Right cardiac atrium (tissue), 5 donors: ENCODE measurements at places on chromosomes 11 and 22. TPM values are rescaled to one million over a fixed set of nuclear protein-coding genes. Genes with fewer than 3 reads are reported as not detected.
A peak's percentile ranks its signal among the peaks of the same experiment; 100 is the strongest.

The PRR33 gene
- 0.81 TPM for polyA plus RNA-seq

The POLD4 gene
- 124 TPM for polyA plus RNA-seq

The IGSF22 gene
- polyA plus RNA-seq: 0.66 TPM

The C11orf42 gene
- not detected for polyA plus RNA-seq

DNA sequence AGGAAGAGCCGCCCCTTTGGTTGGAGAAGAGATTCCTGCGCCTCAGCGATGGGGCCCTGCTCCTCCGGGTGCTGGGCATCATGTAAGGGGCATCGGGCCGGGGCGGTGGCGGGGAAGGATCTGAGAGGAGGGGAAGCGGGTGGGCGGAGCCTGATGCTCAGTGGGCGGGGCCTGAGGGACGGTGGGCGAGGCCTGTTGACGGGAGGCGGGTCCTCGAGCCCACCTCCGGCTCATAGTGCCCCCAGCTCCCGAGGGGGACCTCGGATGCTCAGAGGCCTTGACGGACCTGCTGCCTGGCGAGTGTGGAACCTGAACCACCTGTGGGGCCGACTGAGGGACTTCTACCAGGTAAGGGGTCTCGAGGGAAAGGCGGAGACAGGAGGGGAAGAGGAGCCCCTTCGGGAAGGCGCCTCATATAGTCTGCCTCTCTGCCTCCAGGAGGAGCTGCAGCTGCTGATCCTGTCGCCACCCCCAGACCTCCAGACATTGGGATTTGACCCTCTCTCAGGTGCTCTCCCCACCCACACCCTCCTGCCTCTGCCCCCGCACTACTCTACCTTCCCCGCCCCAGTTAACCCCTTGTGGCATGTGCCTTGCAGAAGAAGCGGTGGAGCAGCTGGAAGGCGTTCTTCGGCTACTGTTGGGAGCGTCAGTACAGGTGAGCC, 799 bp downstream of the CCDC88B start:
- DNase-seq: no peak

The OR2AG1 gene
- not detected for polyA plus RNA-seq

The OR5B3 gene
- not detected for polyA plus RNA-seq

DNA sequence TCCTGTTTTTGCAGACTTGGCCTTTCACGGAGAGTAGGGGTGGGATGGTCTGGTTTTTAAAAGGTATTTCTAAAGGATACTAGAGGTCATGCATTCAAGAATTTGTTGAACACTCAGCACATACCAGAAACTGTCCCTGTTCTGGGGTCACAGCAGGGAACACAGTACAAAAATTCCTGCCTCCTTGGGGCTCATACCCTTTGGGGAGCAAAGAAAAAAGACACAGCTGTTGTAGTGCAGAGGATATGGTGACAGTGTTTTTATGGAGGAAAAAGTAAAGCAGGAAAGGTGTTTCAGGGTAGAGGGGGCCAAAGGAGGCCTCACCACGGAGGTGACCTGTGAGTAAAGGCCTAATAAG, 8.4 kb downstream of the SLC3A2 start:
- no peak for DNase-seq

- peak; percentile 40 for DNase-seq
Measured at GRCh38 chr11:134362192-134362901, 30.6 kb downstream of the GLB1L2 start.

- no peak for DNase-seq
Measured at GRCh38 chr22:19497245-19497644, 17.5 kb downstream of the CDC45 start.

The C11orf98 gene
- 79.7 TPM for polyA plus RNA-seq
